ENCODE measurements at places on chromosomes 3 and 15.
A peak's percentile ranks its signal among the peaks of the same experiment; 100 is the strongest.

DNA sequence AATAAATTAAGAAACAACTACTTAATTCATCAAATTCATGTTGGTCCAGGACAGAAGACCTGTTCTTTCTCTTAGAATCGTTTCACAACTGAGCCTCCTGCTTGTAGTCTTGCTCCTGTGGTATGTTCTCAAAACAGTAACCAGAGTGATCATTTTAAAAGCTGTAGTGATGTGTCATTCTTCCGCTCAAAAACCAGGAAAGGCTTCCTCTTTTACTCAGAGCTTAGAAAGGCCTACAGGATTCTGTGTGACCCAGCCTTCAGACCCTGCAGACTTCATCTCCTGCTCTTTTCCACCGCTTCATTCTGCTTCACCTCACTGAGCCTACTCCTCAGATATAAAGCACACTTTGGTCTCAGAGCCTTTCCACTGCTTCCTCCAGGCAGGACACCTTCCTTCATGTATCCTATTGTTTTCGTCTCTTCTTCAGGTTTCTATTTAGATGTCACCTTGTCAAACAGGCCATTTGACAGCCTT lies 22.7 kb downstream of the ST6GAL1 start:
- no peak for DNase-seq

DNA sequence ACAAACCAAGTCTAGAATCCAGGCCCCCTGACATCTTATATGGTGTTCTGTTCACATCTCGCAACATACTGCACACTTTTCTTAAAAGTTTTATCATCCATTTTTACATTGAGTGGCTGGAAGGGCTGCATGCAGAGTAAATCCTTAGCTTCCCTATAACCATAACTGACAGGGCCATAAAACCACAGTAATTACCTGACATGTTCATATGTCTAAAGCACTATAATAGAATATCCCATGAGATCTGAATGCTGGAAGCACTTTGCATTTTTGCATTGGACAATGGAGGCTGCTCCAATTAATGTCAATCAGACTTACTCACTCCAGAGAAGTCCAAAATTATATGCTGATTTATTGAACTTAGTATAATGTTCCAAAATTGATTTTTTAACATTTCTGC lies 86.6 kb upstream of the HES1 start:
- DNase-seq, result no peak

DNA sequence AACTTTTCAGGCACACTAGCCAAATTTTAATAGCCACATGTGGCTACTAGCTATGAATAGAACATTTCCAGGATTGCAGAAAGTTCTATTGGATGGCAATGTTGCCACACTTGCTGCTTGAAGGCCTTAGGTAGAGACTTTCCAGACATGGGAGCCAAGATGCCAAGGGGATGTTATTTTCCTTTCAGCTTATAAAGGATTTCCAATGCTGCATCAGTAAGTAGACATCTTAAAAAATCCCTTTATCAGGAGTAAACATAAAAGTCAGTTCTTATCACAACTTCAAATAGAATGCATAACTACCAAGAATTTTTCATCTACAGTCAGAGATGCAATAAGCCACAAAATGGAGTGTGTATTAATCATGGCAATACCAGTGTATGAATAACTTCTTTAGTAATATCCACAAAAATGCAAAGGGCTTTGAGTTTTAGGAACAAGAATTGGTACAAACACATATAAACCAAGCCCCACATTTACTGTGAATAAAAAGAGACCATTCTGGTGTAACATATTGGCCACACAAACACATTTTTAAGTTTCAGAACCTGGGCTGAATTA lies 457.1 kb upstream of the ADAMTS9 start:
- DNase-seq, result no peak

GRCh38 chr3:157086060-157086750 lies 73.7 kb downstream of the CCNL1 start:
- peak; percentile 72 for DNase-seq

DNA sequence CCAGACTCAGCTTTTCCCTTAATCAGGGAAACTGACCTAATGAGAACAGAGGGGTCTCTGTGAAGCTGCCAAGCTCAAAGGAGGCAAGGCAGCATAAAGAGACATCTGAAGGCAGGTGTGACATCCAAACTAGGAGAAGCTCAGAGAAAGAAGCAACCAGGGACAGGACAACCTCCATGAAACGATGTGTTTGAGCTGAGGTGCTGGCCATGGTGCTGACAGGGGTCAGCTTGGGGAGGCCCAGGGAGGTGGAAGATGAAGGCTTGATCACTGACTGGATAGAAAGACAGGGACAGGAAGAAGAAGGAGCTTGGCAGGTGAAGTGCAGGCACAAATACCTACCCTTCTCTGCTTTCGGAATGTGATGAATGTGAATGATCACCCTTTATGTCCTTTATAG lies 179.5 kb upstream of the NSMCE3 start:
- DNase-seq, result no peak

DNA sequence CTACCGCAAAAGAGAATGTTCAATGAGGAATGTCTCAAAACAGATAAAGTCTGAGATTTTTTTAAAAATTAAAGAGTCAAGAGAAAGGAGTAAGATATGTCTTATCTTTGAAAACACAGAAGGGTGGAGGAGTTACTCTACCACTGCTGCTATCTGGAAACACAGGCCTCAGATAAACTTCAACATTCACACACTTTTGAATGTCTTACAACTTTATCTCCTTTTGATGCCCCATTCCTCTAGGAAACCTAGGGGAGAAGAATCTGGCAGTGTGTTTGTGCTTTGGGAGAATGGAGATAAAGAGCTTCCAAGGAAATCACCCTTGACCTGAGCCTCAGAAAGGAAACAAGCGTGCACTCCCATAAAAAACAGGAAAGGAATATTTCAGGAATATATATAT lies 468.2 kb downstream of the PLOD2 start:
- DNase-seq, result no peak

- DNase-seq, result peak; percentile 24
Observed at GRCh38 chr15:39473298-39473947, 107.5 kb upstream of the THBS1 start.

- DNase-seq, result no peak
Observed at GRCh38 chr3:7397097-7397496, 536.2 kb downstream of the GRM7 start.

- DNase-seq, result no peak
Observed at GRCh38 chr3:14843321-14843720, 24.6 kb downstream of the FGD5 start.

DNA sequence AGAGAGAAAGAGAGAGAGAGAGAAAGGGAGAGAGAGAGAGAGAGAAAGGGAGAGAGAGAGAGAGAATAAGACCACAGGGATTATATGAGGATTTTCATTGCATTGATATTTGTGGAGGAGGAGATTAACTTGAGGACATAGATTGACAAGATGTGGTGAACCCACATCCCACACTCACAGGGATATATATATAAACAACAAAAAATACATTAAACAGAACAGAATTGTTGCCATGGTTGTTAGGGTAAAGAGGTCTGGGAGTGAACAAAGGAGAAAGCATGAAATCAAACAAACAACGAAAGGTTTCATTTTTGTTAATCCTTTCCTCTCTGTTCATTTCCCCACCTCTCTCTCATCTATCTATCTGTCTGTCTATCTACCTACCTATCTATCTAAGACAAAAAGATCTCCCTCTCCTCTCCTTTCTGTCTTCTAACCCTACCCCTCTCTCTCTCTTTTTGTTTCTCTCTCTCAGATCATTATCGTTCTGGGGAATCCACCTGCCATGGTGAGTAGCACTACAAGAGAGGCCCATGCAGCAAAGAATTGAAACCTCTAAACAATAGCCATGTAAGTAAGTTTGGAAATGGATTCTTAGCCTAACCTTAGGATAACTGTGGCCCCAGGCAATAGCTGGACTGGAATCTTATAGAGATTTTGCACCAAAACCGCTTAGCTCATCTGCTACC lies 280.9 kb downstream of the RAP2B start:
- no peak for DNase-seq

DNA sequence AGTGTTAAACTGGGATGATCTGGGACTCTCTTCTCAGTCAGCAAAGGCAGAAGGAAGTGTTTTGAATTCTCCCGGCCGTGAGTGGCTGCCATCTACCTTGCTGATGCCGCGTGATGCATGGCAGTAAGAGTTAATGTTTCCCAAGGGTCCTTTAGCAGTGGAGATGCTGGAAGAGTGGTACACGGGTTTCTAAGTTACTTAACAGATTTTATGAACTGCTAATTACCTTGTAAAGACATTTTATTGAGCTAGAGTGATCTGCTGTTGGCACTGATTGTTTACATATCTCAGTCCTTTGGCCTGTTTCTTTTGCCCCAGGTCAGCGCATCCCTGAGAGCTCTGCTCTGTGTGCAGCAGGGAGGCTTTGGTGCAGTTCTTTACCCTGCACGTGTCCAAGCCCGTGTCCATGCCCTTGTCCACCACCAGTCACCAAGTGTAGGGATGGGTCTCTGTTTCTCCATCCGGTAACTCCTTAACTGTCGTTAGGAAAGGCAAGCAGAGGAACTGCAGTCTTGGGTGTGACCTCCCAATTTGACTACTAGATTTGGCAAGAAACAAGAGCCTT lies 172.3 kb downstream of the SLCO3A1 start:
- DNase-seq, result no peak

Measured in right cardiac atrium (tissue), 5 donors.